CD4-positive, alpha-beta T cell treated with Interleukin-12 subunit alpha and Interleukin-12 subunit beta, for 1 hour (primary cell): ENCODE measurements at places on chromosomes 13 and 19.

- DNase-seq = no peak
Observed at GRCh38 chr13:23671897-23672296, 101.7 kb downstream of the TNFRSF19 start.

- no peak for DNase-seq
Observed at GRCh38 chr13:43100667-43101066, 77.3 kb downstream of the DNAJC15 start.

DNA sequence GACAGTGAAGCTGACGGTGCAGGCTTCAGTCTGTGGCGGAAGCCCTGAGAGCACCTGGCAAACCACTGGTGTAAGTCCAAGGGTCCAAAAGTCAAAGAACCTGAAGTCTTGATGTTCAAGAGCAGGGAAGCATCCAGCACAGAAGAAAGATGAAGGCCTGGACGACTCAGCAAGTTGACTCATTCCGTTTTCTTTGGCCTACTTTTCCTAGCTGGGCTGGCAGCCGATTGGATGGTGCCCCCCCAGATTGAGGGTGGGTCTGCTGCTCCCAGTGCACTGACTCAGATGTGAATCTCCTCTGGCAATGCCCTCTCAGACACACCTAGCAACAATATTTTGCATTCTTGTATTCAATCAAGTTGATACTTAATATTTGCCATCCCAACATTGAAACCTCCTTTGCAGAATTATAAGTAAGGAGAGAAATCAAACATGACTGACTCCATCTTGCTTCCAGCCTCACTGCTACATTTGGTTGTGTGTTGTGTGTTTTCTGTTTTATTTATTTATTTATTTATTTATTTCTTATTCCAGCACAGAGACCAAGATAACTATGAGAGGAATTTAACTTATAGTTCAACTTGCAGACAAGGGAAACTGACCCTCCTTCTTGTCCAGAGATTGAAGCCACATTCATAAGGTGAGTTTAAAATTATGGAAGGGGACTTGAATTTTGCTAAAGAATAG, 32.8 kb downstream of the IGFL2 start:
- DNase-seq = no peak

- DNase-seq = no peak
Observed at GRCh38 chr19:10648360-10648759, 5.8 kb upstream of the ILF3 start.

GRCh38 chr13:52450793-52451116, 321 bp upstream of the VPS36 start:
- DNase-seq = no peak

- no peak for DNase-seq
Observed at GRCh38 chr13:78632996-78633395, 26.0 kb downstream of the OBI1 start.

GRCh38 chr19:8700956-8701355, 2.4 kb upstream of the ACTL9 start:
- no peak for DNase-seq

- no peak for DNase-seq
Observed at GRCh38 chr13:41919741-41920487, 41.0 kb downstream of the VWA8 start.

DNA sequence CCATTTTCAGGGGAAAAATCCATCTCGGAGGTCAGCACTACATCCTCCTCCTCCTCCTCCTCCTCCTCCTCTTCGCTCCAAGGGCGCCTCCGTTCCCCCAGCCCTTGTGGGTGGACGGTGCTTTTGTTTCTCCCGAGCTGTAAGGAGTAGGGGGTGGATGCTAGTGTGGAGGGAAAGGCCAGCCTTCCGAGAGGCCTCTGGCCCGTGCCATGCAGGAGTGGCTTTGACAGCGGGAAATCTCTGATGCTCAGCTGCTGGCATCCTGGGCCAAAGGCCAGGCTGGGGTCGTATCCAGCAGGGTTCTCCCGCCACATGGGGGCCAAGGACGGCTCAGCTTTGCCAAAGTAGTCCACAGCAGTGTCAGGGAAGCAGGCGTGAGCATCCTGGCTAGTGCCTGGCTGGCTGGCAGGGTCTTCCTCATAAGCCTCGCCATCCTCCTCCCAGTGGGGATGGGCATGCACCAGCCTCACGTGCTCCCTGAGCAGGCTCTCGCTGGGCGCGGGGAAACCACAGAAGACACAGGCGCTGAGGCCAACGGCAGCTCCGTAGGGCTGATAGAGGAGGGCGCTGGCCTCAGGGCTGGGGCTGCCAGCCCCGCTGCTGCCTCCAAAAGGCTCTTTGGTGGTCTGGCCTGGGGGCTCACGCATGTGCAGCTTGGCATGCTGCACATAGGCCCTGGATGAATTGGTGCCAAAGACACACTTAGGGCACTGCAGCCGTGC, 10.5 kb downstream of the WIZ start:
- no peak for DNase-seq

GRCh38 chr13:106263801-106264200, 271.7 kb downstream of the EFNB2 start:
- no peak for DNase-seq

- peak; percentile 57 for DNase-seq
Observed at GRCh38 chr19:40687525-40688016, 2.9 kb downstream of the NUMBL start.

- no peak for DNase-seq
Observed at GRCh38 chr13:37701306-37701705, 102.7 kb upstream of the POSTN start.

GRCh38 chr19:38059897-38060296, 152.9 kb downstream of the SIPA1L3 start:
- DNase-seq = peak; percentile 7

GRCh38 chr13:40452038-40452666, 214.3 kb downstream of the FOXO1 start:
- no peak for DNase-seq

DNA sequence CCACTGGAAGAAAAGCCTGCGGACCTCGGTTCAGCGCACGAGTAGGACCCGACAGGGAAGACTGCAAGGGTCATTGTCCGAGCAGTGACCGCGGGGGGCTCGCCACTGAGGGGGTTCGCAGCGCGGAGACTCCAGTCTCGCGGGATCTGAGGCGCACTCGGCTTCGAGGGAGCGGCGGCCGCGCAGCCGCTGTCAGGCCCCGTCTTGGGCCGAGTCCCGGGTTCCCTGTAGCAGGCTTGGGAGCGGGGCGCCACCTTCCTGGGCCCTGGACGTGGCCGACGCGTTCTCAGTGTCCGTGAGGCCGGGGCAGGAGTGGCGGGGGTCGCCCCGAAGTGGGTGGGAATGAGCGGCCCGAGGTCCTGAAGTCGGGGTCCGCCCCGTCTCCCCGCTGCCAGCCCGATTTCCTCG, 474 bp upstream of the FAM174C start:
- DNase-seq = no peak

DNA sequence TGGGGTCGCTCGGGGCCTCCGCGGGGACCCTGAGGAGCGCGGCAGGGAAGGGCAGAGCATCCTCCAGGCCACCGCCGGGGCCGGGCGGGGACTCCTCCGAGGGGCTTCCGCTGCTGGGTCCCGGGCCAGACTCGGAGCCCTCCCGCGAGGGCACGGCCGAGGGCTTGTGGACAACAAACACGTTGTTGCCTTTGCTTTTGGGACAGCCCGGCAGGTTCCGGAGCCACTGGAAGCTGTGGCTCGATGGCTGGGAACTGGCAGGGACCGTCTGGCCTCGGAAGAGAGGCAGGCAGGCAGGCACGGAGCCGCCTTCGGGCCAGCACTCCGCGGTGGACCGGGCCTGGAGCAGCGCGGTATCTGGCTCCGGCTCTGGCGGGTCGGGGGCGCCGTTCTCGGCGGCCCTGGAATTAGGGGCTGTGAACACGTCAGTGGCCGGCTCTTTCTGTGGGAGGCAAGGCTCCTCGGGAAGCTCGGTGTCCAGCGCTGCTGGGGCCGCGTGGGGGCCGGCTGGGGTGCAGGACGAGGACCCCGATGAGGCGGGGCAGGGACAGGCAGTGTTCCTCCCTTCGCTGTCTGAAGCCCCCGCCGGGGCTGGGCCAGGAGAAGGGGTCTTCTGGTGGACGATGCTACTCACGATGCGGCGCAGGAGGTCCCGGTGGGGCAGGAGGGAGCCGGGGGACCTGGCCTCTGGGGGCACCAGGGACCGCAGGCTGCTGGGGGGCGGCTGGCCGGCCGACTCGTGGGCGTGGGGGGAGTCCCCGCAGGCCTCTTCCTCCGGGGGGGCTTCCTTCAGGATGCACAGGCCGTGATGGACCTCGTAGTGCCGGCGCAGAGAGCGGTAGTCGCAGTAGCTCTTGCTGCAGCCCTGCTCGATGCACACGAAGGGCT, 27.6 kb downstream of the ZNF541 start:
- no peak for DNase-seq

GRCh38 chr13:36418022-36418805, 14.1 kb upstream of the CCNA1 start:
- DNase-seq = no peak

DNA sequence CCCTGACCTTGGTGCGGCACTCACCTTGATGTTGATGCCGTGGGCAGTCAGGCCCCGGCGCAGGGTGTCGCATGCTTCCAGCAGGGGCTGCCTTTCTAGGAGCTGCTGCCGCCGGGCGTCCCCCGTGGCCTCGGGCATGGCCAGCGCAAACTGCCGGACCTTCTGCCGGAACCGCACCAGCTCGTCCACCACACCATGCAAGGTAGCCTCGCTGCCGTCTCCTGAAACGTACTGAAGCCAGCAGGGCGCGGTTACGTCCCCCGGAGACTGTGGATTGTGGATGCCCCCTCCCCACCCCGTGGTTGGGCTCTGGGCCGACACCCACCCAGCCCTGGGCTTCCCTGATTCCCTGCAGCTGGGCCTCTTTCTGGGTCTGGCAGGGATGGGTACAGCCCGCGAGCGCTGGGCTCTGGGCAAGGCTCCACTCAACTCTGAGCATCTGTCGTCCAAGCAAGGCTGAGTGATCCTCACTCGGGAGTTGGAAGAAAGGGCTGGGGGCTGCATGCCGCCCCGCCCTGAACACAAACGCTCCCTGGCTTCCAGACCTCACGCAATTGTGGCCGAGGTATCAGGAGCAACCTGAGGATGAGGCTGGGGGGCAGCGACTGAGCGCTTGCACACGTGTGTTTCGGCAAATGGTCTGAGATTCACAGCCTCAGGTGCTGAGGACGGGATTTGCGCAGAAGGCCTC, 27.1 kb downstream of the NAXD start:
- no peak for DNase-seq
